Transverse colon (tissue), 4 donors: ENCODE measurements at places on chromosomes 16 and 17. TPM values are rescaled to one million over a fixed set of nuclear protein-coding genes. Genes with fewer than 3 reads are reported as not detected.

GRCh38 chr16:47888142-47888541, 267.7 kb downstream of the ABCC12 start:
- H3K4me1 ChIP-seq: no peaks in the 10 kb centered on the region
- no peaks in the 10 kb centered on the region for H3K36me3 ChIP-seq
- H3K4me3 ChIP-seq: no peak overlapping the region
- no peak for DNase-seq
- peaks cover 14% of the 10 kb centered on the region for H3K27me3 ChIP-seq

- H3K27me3 ChIP-seq: no peaks in the 10 kb centered on the region
- no peak overlapping the region for H3K27ac ChIP-seq
- H3K4me1 ChIP-seq: peaks cover 21% of the 10 kb centered on the region
- no peak for DNase-seq
- H3K36me3 ChIP-seq: no peaks in the 10 kb centered on the region
- H3K4me3 ChIP-seq: no peak overlapping the region
Measured at GRCh38 chr17:3972931-3973330, 8.7 kb upstream of the ATP2A3 start.

DNA sequence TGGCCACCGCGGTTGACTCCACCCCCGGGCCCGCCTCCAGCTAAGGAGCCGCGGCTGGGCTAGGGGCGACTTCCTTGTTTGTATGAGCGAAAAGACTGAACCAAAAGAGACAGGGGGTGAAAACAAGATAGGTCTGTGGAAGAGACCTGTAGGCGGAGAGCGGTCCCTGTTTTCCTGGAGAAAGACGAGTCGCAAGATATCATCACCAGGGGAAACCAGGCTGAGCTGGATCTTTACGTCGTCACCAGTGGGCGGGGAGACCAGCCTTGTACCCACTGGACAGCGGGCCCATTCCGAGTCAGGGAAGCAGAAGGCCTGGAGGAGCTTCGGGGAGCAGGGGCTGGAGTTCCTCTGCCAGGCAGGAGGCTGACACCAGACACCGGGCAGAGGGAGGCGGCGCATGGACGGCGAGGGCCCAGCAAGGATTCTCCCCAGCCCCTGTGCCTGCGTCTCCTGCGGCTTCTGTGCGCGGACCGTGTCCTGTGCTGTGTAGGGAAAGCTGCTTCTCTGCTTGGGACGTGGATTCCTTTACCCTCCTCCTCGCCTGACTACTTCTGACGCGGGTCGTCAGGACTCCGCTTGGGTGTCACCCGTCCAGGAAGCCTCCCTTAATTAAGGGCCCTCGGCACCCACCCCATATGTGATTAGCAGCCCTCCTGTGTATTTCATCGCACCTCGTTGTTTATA, 10.3 kb upstream of the ARL4D start:
- H3K27me3 ChIP-seq: no peaks in the 10 kb centered on the region
- no peaks in the 10 kb centered on the region for H3K36me3 ChIP-seq
- peaks cover 6% of the 10 kb centered on the region for H3K4me1 ChIP-seq
- peak; percentile 94 for DNase-seq
- H3K27ac ChIP-seq: peak overlapping the region; percentile 99

GRCh38 chr17:64728041-64728695, 66.1 kb upstream of the SMURF2 start:
- no peaks in the 10 kb centered on the region for H3K36me3 ChIP-seq
- no peak overlapping the region for H3K27ac ChIP-seq
- H3K4me3 ChIP-seq: no peak overlapping the region
- no peaks in the 10 kb centered on the region for H3K4me1 ChIP-seq
- DNase-seq: no peak
- no peaks in the 10 kb centered on the region for H3K27me3 ChIP-seq

- no peak overlapping the region for H3K4me3 ChIP-seq
- no peaks in the 10 kb centered on the region for H3K27me3 ChIP-seq
- H3K27ac ChIP-seq: no peak overlapping the region
- no peak for DNase-seq
Measured at GRCh38 chr16:24116046-24116776, 139.9 kb upstream of the CACNG3 start.

DNA sequence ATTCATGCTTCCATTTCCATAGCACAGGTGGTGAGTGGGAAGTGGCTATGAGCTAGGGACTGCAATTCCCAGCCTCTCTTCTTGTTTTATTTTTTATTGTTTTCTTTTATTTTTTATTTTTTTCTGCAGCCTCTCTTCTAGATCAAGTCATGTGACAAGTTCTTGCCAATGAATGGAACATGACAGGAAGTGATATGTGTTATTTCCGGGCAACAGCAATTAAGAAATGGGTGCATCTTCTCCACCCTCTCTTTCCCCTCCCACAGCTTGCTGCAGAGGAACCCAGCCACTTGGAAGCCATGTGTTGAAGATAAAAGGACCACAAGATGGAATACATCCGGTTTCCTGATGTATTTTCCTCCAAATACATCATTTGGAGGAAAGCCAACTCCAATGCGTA, 23.6 kb downstream of the IRX5 start:
- no peak for DNase-seq
- H3K4me3 ChIP-seq: no peak overlapping the region
- no peaks in the 10 kb centered on the region for H3K4me1 ChIP-seq
- H3K36me3 ChIP-seq: no peaks in the 10 kb centered on the region
- H3K27me3 ChIP-seq: peaks cover 40% of the 10 kb centered on the region
- no peak overlapping the region for H3K27ac ChIP-seq

DNA sequence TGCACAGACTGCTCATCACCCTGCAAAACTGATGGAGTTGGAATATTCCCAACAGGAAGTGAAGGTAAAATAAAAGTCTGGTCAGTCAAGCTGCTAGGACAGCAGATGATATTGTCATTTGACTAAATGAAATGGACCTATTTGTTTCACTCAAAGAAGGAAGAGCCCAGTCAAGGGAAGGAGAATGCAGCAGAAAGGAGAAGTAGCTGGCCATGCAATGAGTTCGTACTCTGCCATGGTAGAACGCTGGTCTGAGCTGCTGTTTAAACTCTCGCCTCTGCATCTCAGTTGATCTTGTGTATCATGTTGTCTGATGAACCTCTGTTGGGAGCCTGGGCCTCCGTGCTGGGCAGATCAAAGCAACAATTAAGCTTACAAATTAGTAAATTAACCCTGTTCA, 15.6 kb upstream of the YPEL2 start:
- H3K4me1 ChIP-seq: no peaks in the 10 kb centered on the region
- H3K36me3 ChIP-seq: no peaks in the 10 kb centered on the region
- no peaks in the 10 kb centered on the region for H3K27me3 ChIP-seq
- no peak for DNase-seq

- DNase-seq: no peak
- no peak overlapping the region for H3K27ac ChIP-seq
- no peaks in the 10 kb centered on the region for H3K4me1 ChIP-seq
Measured at GRCh38 chr16:87690911-87691685, 74.7 kb downstream of the KLHDC4 start.

DNA sequence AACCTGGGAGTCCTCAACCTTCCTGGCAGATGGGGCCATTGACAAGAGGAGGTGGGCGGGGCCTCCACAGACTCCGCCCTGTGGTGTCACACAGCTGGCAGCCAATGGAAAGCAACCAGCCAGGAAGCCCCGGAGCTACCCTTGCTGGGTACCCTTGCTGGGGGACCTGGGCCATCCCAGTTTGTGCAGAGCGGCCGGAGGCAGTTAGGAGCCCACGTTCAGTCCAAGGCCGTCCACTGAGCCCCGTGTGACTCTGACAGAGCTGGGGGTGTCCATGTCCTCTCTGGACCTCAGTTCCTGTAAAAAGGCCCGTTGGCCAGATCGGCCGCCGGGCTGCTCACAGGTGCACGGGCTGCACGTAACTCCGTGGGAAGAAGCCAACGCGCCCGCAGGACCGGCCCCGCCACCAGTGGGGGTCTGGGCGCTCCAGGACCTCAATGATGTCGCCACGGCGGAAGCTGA, 17.1 kb upstream of the FAM83G start:
- DNase-seq: no peak

The FBXL16 gene
- total RNA-seq: 1.6 TPM

- H3K27me3 ChIP-seq: no peaks in the 10 kb centered on the region
- no peak overlapping the region for H3K27ac ChIP-seq
- H3K36me3 ChIP-seq: no peaks in the 10 kb centered on the region
Measured at GRCh38 chr16:47049901-47050583, 76.6 kb upstream of the DNAJA2 start.

DNA sequence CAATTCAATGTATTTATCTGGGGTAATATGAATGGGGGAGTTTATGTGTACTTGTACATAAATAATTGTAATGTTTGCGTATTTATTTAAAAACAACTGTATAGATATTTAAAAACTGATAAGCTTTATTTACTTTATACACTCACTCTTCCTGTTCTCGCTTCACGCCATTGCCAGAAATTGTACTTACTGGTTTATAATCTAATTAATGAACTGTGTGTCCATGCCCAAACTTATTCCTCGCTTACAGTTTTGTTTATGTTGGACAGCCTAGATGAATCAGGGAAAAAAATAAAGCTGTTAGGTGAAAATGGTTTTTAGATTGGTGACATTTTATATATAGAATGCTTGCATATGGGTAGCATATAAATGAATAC, 30.8 kb downstream of the AATF start:
- no peak for DNase-seq
- H3K4me3 ChIP-seq: no peak overlapping the region
- H3K27me3 ChIP-seq: no peaks in the 10 kb centered on the region
- no peaks in the 10 kb centered on the region for H3K36me3 ChIP-seq

- peaks cover 29% of the 10 kb centered on the region for H3K4me1 ChIP-seq
- no peaks in the 10 kb centered on the region for H3K27me3 ChIP-seq
Measured at GRCh38 chr16:27202923-27203506, 311 bp upstream of the KDM8 start.

DNA sequence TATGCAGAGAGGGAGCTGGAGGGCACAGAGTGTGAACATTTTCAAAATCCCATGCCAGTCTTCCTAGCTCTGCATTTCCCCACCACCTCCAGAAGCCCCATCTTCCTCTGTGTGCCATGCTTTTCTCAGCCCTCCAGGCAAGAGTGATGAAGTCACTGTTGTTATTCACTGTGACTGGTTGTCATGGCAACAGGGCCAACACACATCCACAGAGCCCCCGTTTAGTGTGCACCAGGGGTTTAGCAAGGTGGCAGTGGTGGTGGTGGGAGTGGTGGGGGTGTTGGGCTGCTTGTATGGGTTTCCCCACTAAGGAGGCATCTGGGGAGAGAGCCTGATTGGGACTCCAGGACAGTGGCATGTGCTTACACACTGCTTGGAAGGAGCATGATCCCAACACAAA, 309.9 kb upstream of the ASIC2 start:
- H3K27ac ChIP-seq: no peak overlapping the region
- H3K4me1 ChIP-seq: no peaks in the 10 kb centered on the region
- no peaks in the 10 kb centered on the region for H3K36me3 ChIP-seq
- no peaks in the 10 kb centered on the region for H3K27me3 ChIP-seq
- DNase-seq: no peak
- no peak overlapping the region for H3K4me3 ChIP-seq

GRCh38 chr16:62539657-62540056, 503.4 kb upstream of the CDH8 start:
- no peaks in the 10 kb centered on the region for H3K4me1 ChIP-seq
- H3K36me3 ChIP-seq: no peaks in the 10 kb centered on the region
- no peak for DNase-seq
- no peak overlapping the region for H3K4me3 ChIP-seq
- H3K27me3 ChIP-seq: no peaks in the 10 kb centered on the region

- no peak overlapping the region for H3K27ac ChIP-seq
- H3K4me3 ChIP-seq: no peak overlapping the region
- no peaks in the 10 kb centered on the region for H3K27me3 ChIP-seq
- DNase-seq: no peak
- H3K4me1 ChIP-seq: no peaks in the 10 kb centered on the region
- no peaks in the 10 kb centered on the region for H3K36me3 ChIP-seq
Measured at GRCh38 chr17:21059761-21060160, 16.9 kb upstream of the USP22 start.

GRCh38 chr17:32285306-32285705, 19.7 kb downstream of the RHBDL3 start:
- no peak overlapping the region for H3K4me3 ChIP-seq
- H3K36me3 ChIP-seq: no peaks in the 10 kb centered on the region
- no peak for DNase-seq
- no peak overlapping the region for H3K27ac ChIP-seq

- peak overlapping the region; percentile 58 for H3K4me3 ChIP-seq
- H3K36me3 ChIP-seq: peaks cover 41% of the 10 kb centered on the region
- H3K27me3 ChIP-seq: no peaks in the 10 kb centered on the region
- DNase-seq: peak; percentile 34
- H3K27ac ChIP-seq: peak overlapping the region; percentile 97
Measured at GRCh38 chr17:41689497-41690299, 1.0 kb downstream of the EIF1 start.

DNA sequence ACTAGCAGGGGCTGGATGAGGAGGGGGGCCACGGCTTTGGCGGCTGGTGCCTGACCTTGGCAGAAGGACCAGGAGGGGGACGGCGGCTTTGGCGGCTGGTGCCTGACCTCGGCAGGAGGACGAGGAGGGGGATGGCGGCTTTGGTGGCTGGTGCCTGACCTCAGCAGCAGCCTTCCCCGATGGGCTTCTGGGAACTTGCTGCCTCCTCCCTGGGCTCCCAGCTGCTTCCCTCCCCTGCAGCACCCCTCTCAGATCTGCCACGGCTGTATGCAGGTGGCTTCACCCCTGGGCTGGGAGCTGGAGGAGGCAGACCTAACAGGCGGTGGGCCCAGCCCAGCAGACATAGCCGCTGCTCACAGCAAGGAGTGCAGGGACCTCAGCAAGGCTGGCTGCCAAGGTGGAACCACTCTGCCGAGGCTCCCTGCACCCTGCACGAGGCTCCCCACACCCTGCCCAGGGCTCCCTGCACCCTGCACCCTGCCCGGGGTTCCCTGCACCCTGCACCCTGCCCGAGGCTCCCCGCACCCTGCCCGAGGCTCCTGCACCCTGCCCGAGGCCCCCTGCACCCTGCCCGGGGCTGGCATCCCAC, 38.4 kb upstream of the CBFA2T3 start:
- no peak overlapping the region for H3K27ac ChIP-seq
- no peaks in the 10 kb centered on the region for H3K4me1 ChIP-seq
- no peak for DNase-seq
- H3K4me3 ChIP-seq: no peak overlapping the region
- peaks cover 12% of the 10 kb centered on the region for H3K27me3 ChIP-seq

The AIPL1 gene
- total RNA-seq: not detected

GRCh38 chr16:70598937-70599503, 47.3 kb upstream of the IL34 start:
- H3K27me3 ChIP-seq: no peaks in the 10 kb centered on the region
- H3K4me1 ChIP-seq: peaks cover 3% of the 10 kb centered on the region
- no peaks in the 10 kb centered on the region for H3K36me3 ChIP-seq
- no peak overlapping the region for H3K27ac ChIP-seq
- H3K4me3 ChIP-seq: no peak overlapping the region

The KRT40 gene
- 0.48 TPM for total RNA-seq

GRCh38 chr16:72372087-72373045, 200.4 kb upstream of the PMFBP1 start:
- DNase-seq: no peak
- H3K4me1 ChIP-seq: no peaks in the 10 kb centered on the region
- H3K36me3 ChIP-seq: no peaks in the 10 kb centered on the region
- H3K27me3 ChIP-seq: no peaks in the 10 kb centered on the region

DNA sequence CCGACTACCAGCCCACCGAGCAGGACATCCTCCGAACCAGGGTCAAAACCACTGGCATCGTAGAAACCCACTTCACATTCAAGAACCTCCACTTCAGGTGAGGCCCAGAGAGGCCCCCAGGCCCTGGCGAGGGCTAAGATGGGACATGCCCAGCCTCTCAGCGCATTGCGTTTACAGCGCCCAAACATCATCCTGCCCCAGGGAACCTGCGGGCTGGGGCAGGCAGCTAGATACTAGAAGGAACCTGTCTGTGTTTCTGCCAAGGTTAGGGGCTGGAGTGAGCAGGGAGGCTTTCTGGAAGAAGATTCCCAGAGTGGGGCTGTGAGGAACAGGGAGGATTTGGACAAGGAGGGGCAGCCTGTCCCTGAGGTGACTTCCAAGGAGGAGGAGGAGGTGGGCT, 90.6 kb downstream of the AMFR start:
- H3K4me1 ChIP-seq: no peaks in the 10 kb centered on the region
- no peaks in the 10 kb centered on the region for H3K36me3 ChIP-seq
- no peak overlapping the region for H3K4me3 ChIP-seq
- no peaks in the 10 kb centered on the region for H3K27me3 ChIP-seq

The SLFN12L gene
- 6.2 TPM for total RNA-seq
